ENCODE measurements at places on chromosomes 13 and 19.

DNA sequence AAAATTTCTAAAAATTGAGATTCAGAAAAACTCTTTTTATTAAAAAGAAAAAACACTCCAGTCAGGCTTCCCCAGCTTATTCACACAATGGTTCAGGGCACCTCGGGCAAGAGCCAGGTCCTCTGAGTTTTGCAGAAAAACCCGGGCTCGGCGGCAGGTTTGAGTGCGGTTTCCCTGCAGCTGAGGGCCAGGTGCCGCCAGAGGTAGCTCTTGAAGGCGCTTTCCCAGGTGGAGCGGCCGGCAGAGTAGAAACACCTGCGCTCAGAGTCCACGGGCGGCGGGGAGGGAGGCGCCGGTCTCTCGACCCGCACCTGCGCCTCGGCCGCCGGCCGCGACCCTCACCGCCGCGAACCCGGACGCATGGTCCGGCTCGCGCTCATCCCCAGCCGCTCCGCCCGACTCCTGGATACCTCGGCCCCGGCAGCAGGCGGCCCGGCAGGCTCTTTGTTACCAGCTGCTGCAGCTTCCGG, 444 bp downstream of the PROSER1 start:
- peak; percentile 63 for DNase-seq

DNA sequence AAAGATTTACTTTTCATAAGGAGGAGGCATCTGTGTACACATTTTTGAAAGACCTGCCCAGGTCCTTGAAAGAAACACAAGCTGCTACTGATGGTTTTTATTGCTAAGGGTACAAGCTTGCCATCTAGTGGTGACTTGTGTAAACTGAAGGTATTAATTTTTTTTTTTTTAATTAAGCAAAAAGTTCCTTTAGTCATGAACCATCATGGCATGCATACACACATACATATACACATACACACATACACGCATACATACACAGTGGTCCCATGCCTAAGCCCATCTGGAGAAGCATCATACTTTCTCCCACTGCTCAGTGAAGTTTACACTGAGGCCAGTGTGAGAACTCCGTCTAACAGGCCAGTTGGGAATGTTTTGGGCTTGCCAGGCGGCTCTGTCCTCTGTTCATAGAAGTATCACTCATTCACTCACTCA, 312.5 kb downstream of the DCLK1 start:
- no peak for DNase-seq

- DNase-seq = no peak
These were observed 1684.2 kb upstream of the SLC10A2 start for GRCh38 chr13:104750377-104750776.

DNA sequence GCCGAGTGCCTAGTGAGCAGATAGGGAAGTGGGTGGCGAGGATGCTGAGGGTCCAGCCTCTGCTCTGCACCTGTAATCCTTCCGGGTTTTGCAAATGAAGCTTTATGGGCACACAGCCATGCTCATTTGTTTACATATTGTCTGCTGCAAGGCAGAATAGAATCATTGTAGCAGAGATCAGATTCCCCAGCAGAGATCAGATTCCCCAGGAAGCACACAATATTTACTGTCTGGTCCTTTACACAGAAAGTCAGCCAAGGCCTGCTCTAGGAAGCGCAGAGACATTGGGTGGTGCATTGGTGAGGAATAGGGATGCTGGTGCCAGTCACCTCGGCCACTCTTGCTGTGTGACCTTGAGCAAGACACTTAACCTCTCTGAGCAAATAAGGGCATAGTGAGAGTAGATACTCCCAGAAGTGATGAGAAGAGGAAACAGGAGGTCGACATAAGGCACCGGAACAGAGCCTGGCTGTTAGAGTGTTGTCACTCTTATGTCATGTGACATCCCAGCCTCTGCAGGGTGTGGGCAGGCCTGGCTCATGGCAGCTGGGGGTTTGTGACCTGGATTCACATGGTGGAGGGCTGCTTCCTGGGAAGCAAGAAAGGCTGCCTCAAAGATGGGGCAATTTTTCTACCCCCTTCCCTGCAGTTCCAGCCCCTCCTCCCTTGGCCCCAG, 25.6 kb downstream of the CARM1 start:
- DNase-seq = no peak

GRCh38 chr19:48907671-48908070, 7.6 kb downstream of the NUCB1 start:
- no peak for DNase-seq

- no peak for DNase-seq
These were observed 16.4 kb upstream of the CYP2B6 start for GRCh38 chr19:40974633-40975037.

DNA sequence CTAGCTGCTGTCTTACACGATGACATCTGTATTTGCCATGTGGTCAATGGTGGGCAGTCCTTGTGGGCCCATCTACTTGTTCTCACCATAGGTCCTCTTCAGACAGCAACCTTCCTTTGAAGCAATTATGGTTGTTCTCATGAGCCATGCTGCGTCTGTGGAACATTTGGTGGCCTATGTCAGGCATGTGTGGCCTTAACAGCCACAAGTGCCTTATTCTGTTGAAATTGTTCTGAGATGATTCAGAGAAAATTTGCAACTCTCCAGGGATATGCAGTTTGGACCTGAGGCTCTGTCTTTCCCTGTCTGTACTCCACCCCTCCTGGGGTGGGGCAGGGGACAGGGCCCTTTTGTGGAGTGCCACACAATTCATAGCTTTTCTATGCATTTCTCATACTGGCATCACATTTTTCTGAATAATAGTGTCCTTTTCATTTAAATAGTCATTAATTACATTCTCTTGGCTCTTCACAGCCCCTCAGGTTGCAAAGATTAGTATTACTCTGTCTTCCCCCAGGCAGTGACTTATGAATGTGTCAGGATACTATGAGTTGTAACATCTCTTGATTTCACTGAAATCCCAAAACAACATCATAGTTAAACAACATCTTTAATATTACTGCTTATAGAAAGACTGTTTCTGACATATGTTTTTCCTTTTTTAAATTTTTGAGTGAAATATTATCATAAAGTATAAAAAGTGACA, 102.1 kb downstream of the ITGBL1 start:
- no peak for DNase-seq

DNA sequence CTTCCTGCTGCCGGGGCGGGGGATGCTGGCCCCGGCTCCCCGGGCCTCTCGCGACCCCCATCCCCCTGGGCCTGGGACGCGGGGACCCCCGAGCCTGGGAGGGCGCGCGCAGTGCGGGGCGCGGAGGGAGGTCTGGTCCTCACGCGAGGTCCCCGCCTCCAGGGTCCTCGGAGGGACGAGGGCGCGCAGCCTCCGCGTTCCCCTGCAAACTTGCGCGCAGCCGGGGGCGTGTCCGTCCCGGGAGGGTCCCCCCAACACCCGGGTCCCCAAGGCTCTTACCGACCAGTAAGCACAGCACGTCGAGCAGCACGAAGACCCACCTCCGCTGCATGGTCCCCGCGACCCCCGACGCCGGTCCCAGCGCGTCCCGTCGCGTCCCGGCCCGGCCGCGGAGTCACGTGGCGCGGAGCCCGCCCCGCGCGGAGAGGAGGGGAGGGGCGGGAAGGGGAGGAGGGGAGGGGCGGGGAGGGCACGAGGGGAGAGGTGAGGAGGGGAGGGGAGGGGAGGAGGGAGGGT, at the start of gene PLPP2:
Gene PLPP2, minus strand, starts transcription at position 398 of the 516 bp plus-strand sequence. Its CDS starts 67 bp downstream, at position 331.
- DNase-seq = peak; percentile 21

DNA sequence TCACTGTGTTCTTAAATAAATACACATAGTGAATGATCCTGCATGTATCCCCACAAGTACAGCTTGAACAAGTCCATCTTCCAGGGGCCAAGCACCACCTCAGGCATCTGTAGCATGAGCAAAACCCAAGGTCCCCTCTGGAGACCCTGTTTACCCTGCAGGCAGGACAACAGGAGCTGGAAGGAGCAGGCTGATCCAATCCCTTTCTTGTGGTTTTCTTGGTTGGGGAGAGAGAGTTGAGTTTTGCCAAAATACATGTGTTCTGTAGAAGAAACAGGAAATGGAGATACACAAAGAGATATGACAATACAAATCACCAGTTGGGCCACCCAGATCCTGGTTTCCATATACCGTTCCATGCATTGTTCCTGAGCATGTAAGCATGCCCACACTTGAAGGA, 92.8 kb downstream of the SHISA2 start:
- DNase-seq = no peak
